Trophoblast cell (in vitro differentiated cells and primary cell): ENCODE measurements at places on chromosomes 4 and X.

GRCh38 chrX:124829930-124830329 is 483.6 kb downstream of the SH2D1A start:
- no peak for DNase-seq

- peak; percentile 33 for DNase-seq
Observed at GRCh38 chr4:143726714-143727113, 26.2 kb upstream of the FREM3 start.

DNA sequence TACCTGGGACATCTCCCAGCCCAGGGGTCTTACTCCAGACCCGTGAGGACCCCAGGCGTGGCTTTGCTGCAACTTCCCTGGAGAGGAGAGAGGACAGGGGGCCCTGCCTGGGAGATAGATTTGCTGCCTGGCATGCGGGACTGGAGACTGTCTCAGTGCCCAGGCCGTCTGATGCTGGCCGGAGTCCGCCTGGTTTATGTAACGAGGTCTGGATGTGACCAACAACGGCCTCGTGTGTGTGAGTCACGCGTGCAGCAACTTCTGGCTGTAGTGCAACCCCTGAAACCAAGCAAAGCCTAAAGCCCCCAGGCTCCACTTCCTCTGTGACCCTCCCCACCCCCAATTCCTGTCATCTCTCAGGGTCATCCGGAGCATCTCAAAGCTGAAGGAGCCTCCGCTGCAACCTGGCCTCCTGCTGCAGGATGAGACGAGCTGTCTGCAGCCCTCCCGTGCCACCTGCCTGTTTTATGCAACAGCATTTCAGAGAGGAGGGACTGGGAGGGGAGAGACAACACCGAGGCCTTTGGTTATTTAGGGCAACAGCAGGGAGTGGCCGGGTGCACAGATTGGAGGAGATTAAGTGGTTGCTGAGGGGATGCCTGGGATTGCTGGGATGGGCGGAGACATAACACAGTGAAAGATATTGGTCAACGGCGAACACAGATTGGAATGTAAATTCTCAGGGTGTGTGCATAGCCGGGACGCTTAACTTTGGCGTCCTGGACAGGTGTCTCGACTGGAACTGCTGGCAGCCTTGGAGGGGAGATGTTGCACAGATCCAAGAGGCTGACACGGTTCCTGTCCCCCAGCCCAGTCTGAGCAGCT is 16.0 kb downstream of the XG start:
- DNase-seq, result peak; percentile 90

DNA sequence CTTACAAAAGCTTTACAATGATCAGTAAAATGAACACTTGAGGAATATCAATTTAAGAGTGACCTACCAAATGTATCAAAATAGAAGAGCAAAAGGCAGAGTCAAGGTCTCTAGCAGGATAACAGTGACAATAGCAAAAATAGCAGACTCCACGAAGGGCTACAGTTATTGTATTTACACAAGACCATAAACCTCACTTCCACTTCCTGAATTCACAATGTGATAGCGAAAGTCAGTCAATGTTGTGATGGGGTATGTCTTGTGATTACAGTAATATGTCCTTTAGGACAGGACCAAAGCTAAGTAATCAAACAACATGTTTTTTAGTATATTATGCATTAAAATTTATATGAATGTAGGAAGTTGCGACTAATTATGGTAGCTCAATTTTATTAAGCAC is 139.6 kb downstream of the IQCM start:
- no peak for DNase-seq

GRCh38 chr4:13452927-13453579 is 31.1 kb downstream of the RAB28 start:
- no peak for DNase-seq

DNA sequence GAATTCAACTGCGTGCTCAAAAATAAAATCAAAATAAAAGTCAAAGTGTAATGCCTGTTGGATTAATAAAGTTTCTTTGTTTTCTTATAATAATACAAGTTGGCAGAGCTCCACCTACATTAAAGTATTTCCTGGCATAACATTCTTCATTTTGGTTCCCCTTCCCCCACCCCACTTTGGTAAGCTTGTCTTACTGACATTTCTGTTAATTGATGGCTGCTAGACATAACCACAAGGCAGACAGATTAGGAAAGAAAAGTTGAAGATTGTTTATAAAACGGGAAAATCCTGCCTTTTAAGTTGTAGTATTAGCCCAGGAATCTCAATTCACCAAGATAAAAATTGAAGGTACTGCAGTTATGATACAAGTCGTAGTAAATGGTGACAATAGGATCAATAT is 246.5 kb upstream of the RPS6KA3 start:
- no peak for DNase-seq

GRCh38 chr4:55272589-55272988 is 73.5 kb upstream of the SRD5A3 start:
- peak; percentile 37 for DNase-seq

GRCh38 chrX:133715715-133716114 is 269.7 kb downstream of the GPC3 start:
- no peak for DNase-seq
